H54 (cell line): ENCODE measurements at places on chromosomes 11 and 22.

GRCh38 chr11:81007046-81007445 lies 1566.2 kb upstream of the TENM4 start:
- DNase-seq = no peak

GRCh38 chr11:45413156-45413858 lies 127.2 kb upstream of the SYT13 start:
- no peak for DNase-seq

DNA sequence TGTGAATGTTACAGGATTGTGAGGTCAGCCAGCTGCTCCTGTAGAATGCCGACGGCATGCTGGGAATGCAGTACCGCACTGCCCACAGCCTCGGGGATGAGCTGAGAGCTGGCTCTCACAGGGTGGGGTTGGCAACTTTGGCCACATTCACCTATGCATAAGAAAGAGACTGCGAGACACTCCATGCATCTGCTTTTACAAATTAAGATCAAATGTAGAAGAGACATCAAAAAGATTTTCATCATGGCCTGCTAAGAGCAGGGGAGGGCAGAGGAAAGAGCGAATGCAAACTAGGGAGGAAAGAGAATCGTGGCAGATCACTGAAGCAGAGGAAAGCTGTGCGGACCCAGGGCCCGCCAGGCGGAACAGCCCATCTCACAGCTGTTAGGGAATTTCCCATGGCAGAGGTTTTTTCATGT lies 49.8 kb upstream of the SPATA19 start:
- DNase-seq = no peak

DNA sequence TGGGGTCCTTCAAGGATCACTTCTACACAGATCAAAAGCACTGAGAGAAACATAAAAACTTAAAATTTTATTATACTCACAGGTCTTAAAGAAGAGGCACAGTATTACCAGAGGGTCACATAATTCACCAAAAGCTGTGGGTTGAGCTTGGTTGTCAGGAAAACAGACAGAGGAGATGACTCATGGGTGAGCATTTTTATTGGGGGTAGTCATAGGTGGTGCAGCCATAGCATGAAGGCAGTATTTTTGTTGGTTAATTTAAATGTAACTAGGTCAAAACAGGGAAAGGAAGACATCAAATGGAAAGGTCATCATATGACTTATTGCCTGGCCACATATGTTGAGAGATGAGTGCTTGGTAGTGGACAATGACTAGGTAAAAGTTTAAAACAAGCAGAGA lies 24.2 kb downstream of the OR5B17 start:
- peak; percentile 5 for DNase-seq

GRCh38 chr22:20456064-20456721 lies 18.6 kb upstream of the SCARF2 start:
- peak; percentile 67 for DNase-seq

DNA sequence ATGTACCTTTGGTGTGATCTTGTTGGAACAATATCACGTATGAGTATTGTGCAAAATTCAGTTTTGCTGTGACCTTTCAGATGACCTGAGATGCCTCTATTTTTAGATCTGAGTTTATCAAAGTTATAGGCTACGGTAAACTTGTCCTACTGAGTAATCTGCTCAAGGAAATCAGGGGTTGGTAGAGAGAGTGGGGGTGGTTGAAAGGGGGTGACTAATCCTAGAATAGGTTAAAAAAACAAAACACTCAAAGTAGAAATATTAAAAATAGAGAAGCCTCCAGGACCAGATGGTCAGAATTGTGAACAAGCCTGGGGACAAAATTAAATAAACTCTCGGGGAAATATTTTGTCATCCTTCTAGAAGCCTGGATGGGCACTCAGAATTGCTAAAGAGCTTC lies 59.9 kb upstream of the C11orf87 start:
- DNase-seq = no peak
